ENCODE measurements at places on chromosomes 7 and 10. TPM values are rescaled to one million over a fixed set of nuclear protein-coding genes. Genes with fewer than 3 reads are reported as not detected.

DNA sequence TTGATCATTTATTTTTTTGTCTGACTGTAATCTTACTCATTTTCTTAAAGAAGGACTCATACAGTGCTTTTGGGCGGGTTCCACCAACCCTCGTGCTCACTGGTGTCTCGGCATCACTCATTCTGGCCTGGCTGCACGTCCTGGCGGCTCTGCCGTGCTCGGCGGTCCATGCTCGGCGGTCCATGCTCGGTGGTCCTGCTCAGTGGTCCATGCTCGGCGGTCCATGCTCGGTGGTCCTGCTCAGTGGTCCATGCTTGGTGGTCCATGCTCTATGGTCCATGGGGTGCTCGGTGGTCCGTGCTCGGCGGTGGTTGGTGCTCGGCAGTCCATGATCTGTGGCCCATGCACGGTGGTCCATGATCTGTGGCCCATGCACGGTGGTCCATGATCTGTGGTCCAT, 72.5 kb downstream of the WDR37 start:
- DNase-seq: no peak

- DNase-seq: no peak
These were observed 44.1 kb upstream of the CNPY1 start for GRCh38 chr7:155590215-155591018.

GRCh38 chr7:137094-137891, 55.1 kb upstream of the FAM20C start:
- DNase-seq: no peak

Gene WNT16
- total RNA-seq: not detected

DNA sequence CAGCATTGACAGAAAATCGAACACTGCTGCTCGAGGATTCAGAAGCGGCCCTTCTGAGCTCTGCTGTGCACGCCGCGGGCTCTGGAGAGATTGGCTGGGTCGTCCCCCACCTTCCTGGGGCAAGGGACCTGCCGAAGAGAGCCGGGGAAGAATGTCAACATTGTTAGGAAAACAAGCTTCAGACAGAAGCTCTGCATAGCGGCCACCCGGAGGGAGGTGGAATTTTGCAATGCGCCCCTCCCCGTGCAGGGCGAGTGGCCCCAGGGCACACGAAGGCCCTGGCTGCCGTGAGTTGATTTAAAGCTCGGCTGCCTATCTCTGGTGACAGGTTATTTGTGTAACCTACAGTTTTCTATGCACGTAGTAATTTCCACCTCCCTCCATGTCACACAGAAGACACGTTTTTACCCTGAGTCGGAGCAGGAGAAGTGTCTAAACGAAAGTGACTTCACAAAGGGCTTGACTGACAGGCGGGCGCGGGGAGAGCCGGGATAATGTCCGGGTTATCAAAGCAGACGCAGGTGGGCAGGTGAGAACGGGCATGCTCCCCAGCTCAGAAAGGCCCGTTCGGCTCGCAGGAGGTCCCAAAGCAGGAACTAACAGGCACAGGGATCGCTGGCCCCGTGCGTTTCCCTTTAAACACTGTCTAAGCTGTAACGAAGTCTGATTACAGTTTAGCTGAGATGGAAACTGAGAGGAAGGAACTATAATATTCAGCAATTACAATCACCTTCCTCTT, 84.6 kb downstream of the PDGFA start:
- peak; percentile 48 for DNase-seq

- no peak for DNase-seq
These were observed 381.1 kb upstream of the SEMA3D start for GRCh38 chr7:85567983-85568382.

- no peak for DNase-seq
These were observed 60.2 kb downstream of the CCDC71L start for GRCh38 chr7:106600569-106601373.

DNA sequence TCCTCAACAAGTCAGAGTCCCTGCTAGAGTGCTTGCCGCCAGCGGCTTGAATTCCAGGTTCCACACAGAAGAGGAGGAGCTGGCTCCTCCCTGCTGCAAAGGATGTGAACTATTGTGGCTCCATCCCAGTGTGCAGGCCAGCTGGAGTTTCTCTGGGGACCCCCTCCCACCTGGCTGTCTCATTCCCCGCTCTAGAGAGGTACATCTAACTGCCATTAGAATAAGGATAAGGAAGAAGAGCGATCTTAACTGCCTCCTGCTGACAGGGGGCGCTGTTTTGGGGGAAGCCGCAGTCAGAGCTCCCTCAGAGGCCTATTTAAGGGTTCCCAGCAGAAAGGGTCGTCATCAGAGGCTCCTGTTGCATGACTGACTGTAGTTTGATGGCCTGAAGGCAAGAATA, 40.8 kb upstream of the HECW1 start:
- no peak for DNase-seq

Gene MYL7
- not detected for total RNA-seq

GRCh38 chr10:77186936-77187335, 450.7 kb downstream of the KCNMA1 start:
- DNase-seq: no peak

Gene HOGA1
- total RNA-seq: not detected

- no peak for DNase-seq
These were observed 802.3 kb upstream of the SORCS1 start for GRCh38 chr10:107966826-107967225.

GRCh38 chr10:114353383-114353782, 50.9 kb downstream of the AFAP1L2 start:
- DNase-seq: no peak

Gene SPRN
- total RNA-seq: not detected

Gene AGR2
- 725 TPM for total RNA-seq

Gene IKZF5
- total RNA-seq: 14.1 TPM

Gene LIPM
- total RNA-seq: not detected

GRCh38 chr7:2172311-2173188, 60.2 kb downstream of the MAD1L1 start:
- DNase-seq: peak; percentile 73

DNA sequence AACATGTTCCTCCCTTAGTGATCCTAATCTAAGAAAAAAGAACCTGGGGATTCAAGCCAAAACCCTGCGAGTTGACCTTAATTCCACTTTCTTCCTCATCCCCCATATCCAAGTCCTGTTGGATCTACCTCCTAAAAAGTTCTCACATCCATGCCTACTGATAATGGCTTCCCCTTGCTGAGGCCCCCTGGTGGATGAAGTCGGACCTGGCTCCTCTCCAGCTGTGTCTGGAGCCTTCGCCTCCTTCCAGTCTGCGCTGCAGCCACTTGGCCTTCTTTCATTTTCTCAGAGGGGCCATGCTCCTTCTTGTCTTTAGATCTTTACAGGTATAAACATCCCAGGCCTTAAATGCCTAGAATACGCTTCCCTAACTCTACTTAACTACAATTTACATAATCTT, 8.1 kb downstream of the PDE1C start:
- no peak for DNase-seq

Gene EBLN1
- total RNA-seq: not detected

DNA sequence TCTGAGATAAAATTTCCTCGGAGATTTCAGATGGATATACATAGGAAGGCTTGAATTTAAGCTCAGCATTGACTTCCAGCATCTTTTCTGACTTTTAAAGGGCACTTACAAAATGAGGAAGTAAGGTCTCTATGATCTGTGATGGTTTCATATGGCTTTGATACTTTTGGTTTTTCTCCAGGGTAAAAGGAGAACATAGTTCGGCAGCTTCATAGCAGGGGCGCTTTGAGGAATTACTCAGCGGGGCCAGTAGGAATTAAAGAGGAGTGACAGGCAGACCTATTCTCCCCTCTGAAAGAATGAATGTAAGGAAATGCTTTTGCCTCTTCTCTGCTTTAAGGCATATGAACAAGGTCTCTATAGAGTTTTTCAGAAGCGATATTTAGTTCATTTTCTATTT, 80.0 kb upstream of the PCDH15 start:
- DNase-seq: no peak

DNA sequence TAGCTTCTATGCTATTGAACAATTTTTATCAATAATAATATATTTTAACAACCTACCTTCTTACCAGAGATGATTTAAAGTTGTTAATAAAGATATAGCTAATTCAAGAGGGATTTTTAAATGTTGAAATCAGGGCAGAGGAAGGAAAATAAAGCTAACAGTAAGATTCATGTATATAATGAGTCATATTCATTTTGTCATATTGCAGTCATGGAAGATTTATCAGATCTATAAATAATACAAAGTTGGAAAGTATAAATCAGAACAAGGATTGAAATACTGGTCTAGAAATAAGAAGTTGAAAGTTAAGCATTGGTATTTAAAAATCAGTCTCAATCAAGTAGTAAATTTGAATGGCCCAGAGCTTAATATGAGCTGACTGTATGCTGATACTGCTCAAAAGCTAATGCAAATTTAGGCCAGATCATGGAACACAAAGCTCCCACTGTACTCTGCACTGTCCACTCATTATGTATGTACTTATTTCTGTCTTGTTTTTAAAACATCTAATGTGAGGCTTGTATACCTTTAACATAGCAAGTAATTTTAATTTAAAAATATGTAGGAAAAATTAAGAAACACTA, 196.9 kb downstream of the ZEB1 start:
- DNase-seq: no peak

DNA sequence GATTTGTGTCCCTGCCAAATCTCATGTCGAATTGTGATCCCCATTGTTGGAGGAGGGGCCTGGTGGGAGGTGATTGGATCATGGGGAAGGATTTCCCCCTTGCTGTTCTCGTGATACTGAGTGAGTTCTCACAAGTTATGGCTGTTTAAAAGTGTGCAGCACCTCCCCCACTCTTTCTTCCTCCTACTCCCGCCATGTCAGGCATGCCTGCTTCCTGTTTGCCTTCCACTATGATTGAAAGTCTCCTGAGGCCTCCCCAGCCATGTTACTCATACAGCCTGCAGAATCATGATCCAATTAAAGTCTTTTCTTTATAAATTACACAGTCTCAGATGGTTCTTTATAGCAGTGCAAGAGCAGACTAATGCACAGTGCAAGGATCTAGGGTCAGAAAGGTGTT, 75.4 kb downstream of the CALD1 start:
- DNase-seq: no peak

GRCh38 chr7:49772916-49773217, 571 bp upstream of the VWC2 start:
- DNase-seq: no peak

Gene STEAP1B
- not detected for total RNA-seq

GRCh38 chr7:80623503-80624252, 14.8 kb upstream of the CD36 start:
- DNase-seq: no peak

Gene TUBAL3
- total RNA-seq: 53.9 TPM

DNA sequence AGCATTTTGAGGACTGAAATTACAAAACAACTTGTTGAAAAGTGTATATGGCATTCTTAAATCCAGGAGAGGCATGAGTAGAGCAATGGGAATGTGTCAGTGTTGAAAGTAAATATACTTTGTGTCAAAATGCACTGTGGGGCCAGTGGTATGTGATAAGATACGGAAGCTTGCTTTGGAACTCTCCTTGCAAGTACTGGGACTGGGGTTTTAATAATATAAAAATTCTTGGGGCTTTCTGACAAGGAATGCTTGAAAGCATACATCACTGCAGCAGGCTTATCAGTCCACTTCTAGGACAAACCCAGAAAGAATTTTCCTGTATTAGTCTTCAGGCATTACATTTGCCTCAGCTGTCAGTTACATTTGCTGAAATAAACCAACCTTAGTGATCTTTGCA, 472.8 kb upstream of the FZD8 start:
- no peak for DNase-seq

Gene CYP3A5
- total RNA-seq: 112 TPM

DNA sequence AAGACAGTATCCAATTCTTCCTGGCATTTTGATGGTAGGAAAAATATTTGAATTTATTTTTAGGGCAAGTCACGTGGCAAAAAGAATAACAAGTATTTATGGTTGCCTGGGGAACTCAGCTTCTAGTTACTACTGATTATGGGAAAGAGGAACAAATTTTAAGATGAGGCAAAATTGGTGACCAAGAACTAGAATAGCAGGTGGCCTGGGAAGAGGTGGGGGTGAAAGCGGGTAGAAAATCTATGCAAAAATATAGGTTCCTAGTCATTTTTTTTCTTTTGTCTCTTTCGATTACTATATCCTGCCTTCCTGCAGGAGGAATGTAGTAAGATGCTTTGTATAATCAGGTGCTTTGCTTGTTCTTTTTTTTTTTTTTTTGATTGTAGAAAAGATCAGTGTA, 27.8 kb downstream of the ENTPD1 start:
- no peak for DNase-seq

- DNase-seq: no peak
These were observed 27.7 kb downstream of the NCAPG2 start for GRCh38 chr7:158676906-158677305.

Gene AKR1C1
- total RNA-seq: 12.8 TPM

- DNase-seq: no peak
These were observed 72.6 kb upstream of the SEPHS1 start for GRCh38 chr10:13420532-13421307.

Gene ITPRID1
- total RNA-seq: 2.6 TPM

Gene SFMBT2
- total RNA-seq: 3.4 TPM

GRCh38 chr7:120089968-120090367, 183.0 kb upstream of the KCND2 start:
- no peak for DNase-seq

GRCh38 chr7:115676707-115677106, 353.9 kb downstream of the TFEC start:
- DNase-seq: no peak

Gene BLVRA
- total RNA-seq: 18.0 TPM

GRCh38 chr7:101536668-101537067, 92.4 kb downstream of the MYL10 start:
- no peak for DNase-seq

GRCh38 chr10:132527339-132528063, 10.1 kb upstream of the INPP5A start:
- DNase-seq: peak; percentile 19

Gene ANXA8L1
- not detected for total RNA-seq

DNA sequence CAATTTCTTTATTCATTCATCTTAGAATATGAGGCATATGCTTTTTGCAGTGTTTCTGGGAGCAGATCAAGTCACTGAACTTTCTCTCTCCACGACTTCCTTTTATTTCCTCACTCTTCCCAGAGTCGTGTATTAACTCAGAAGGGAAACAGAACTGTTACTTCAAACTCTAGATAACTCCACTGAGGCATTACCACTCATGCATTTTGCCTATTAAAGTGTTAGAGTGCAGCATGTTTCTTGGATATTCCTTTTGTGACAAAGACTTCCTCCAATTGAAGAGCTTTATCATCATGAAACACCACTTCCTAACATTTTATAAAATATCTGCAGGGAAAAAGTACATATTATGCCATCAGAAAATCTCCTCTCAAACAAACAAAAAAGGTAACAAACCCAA, 797.4 kb upstream of the COBL start:
- DNase-seq: no peak

DNA sequence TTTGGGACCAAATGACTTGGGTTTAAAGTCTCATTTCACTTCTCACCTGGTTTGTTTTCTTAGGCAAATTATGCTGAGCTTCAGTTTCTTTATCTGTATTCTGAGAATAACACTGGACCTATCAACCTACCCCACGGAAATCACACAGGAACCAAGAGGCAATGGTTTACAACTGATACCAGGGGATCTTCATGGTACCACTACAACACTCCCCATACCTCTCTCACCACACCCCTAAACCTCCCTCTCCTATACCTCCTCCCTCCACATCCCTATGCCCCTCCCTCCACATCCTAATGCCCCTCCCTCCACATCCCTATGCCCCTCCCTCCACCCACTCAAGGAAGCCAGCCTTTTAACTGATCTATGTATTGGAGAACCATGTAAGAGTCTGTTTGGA, 9.9 kb downstream of the FAM204A start:
- no peak for DNase-seq

Gene PRR15
- 177 TPM for total RNA-seq

GRCh38 chr7:114977277-114977676, 55.4 kb downstream of the MDFIC start:
- DNase-seq: no peak

Gene TMEM184A
- total RNA-seq: 57.6 TPM
